HFFc6 (cell line): ENCODE measurements at places on chromosomes 6 and 20.

GRCh38 chr6:92911301-92911700 is 508.1 kb downstream of the EPHA7 start:
- no peak for DNase-seq

- DNase-seq: peak; percentile 3
Measured at GRCh38 chr20:52060794-52061714, 130.5 kb downstream of the ZFP64 start.

- peak; percentile 85 for DNase-seq
Measured at GRCh38 chr6:140485740-140486449, 1111.4 kb upstream of the CITED2 start.

GRCh38 chr6:87093199-87093598 is 1.7 kb downstream of the CGA start:
- DNase-seq: no peak

GRCh38 chr6:24901698-24902328 is 33.9 kb downstream of the RIPOR2 start:
- no peak for DNase-seq

DNA sequence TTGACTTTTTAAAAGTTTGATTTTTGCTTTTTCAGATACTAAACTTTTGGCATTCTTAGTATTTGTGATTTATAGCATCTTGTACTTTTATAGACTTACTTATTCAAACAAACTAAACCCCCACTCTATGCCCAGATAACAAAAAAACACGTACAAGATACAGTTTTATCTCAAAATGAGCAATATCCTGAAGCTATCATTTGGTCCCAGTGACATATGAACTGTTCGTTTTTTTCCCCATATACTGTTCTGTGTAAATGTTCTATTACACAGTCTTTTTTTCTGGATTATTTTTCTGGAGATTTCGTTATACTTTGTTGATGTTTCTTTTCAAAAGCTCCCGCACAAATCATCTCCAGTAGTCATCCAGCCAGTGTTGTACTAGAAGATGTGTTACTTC is 27.3 kb upstream of the SERINC3 start:
- DNase-seq: no peak

GRCh38 chr6:169424149-169424804 is 170.6 kb upstream of the THBS2 start:
- no peak for DNase-seq

GRCh38 chr6:134034478-134034877 is 17.9 kb downstream of the SLC2A12 start:
- DNase-seq: no peak

GRCh38 chr6:9795880-9796279 is 619.0 kb downstream of the TFAP2A start:
- DNase-seq: no peak

GRCh38 chr6:107756660-107757355 is 67.3 kb downstream of the SCML4 start:
- no peak for DNase-seq

GRCh38 chr20:35699127-35699956 is at the start of the genes NFS1 and ROMO1:
NFS1 (minus strand) TSS chr20:35699352; CDS start chr20:35699288, 64 bp downstream.
ROMO1 (plus strand) TSS chr20:35699405; CDS start chr20:35699633, 228 bp downstream.
- peak; percentile 77 for DNase-seq

DNA sequence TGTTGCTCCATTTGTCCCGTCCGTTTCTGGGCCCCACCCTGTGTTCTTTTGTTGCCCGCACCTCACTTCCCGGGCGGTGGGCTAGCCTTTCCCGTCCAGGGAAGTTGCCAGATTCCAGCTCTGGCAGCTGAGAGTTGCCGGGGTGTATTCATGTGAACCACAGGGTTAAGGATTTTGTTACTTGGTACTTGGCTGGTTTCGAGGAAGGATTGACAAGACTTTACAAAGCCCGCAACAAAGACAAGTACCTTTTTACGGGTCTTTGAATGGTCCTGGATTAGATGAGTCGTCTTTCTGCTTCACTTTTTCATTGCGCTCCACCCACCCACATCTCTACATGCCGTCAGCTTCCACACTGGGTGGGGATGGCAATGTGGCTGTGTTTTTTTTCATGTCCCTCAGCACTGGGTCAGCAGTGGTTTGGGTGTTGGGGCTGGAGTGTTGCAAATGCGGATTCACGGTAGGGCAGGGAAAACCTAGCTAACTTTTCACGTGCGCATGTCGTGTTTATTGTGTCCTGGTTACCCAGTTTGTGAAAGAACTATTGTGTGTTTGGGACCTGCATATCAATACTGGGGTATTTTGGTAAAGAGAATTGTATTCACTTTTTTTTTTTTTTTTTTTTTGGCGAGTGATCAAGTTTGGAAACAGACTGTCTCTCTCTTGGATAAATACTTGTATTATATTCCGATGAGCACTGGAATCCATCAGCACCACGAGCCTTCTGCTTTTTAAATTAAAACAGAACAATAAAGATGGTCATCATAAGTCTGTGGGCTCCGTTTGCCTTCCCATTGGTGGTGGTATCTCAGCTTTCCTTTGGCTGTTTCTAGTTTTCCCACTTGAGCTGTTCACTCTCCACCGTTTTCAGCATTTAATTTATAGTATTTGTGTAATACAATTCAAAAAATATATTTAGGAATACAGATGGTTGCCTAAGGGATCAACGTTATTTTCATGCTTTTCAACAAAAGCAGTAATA is 1.2 kb downstream of the DUSP22 start:
- no peak for DNase-seq

GRCh38 chr6:151738267-151738666 is 69.2 kb upstream of the ESR1 start:
- DNase-seq: no peak

DNA sequence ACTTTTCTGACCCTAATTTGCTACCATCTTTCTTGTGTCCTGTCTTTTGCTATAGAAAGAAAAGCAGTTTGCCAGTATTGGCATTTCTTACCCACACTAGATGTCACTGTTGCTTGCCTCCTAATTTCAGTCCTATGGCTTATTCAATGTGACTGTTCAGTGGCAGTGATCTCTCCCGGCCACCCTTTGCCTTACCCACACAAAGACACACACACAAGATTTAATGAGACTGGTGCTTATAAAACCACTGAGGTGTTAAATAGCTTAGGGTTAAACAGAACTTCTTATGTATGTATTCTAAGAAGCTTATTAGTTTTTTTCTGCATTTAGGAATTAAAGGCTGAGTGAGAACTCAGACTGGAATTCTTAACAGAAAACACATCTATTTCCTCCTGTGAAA is 233.6 kb upstream of the ASCC3 start:
- DNase-seq: peak; percentile 71
